ENCODE measurements at places on chromosomes 1 and 21. TPM values are rescaled to one million over a fixed set of nuclear protein-coding genes. Genes with fewer than 3 reads are reported as not detected.

Gene ZSWIM5
- total RNA-seq: 1.4 TPM

- H3K4me1 ChIP-seq: no peaks in the 10 kb centered on the region
- no peak overlapping the region for H3K27ac ChIP-seq
- peaks cover 10% of the 10 kb centered on the region for H3K27me3 ChIP-seq
- H3K36me3 ChIP-seq: no peaks in the 10 kb centered on the region
These were observed 282.2 kb downstream of the ZNF648 start for GRCh38 chr1:181779343-181779742.

- peaks cover 28% of the 10 kb centered on the region for H3K27me3 ChIP-seq
- DNase-seq: no peak
- no peaks in the 10 kb centered on the region for H3K36me3 ChIP-seq
- no peak overlapping the region for H3K27ac ChIP-seq
- H3K4me3 ChIP-seq: no peak overlapping the region
- H3K4me1 ChIP-seq: no peaks in the 10 kb centered on the region
These were observed 88.3 kb upstream of the NGF start for GRCh38 chr1:115426231-115426771.

DNA sequence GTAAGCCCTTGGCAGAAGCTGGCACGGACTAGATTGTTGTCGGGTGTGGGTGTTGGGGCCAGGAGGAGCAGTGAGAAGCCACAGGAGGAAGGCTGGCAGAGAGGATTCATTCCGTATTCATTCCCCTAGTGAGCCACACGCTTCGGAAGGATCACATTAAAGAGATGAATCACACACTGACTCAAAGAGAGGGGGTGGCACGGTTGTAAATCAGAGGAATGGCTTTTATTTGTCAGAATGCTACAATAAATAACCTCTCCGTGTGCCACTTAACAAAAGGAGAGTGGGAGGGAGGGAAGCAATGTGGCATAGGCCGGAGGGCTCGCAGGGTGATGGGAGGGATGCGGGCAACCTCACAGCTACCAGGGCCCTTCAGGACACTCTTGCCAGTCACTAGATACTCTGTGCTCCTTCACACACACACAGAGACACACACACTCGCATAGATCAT lies 135.5 kb downstream of the HIVEP3 start:
- no peak overlapping the region for H3K27ac ChIP-seq
- peaks cover 12% of the 10 kb centered on the region for H3K4me1 ChIP-seq
- no peak overlapping the region for H3K4me3 ChIP-seq
- no peak for DNase-seq

Gene AKT3
- 41.8 TPM for total RNA-seq

Gene RAVER2
- total RNA-seq: 0.81 TPM

Gene TCP10L
- 1.1 TPM for total RNA-seq

Gene CFHR2
- total RNA-seq: not detected

DNA sequence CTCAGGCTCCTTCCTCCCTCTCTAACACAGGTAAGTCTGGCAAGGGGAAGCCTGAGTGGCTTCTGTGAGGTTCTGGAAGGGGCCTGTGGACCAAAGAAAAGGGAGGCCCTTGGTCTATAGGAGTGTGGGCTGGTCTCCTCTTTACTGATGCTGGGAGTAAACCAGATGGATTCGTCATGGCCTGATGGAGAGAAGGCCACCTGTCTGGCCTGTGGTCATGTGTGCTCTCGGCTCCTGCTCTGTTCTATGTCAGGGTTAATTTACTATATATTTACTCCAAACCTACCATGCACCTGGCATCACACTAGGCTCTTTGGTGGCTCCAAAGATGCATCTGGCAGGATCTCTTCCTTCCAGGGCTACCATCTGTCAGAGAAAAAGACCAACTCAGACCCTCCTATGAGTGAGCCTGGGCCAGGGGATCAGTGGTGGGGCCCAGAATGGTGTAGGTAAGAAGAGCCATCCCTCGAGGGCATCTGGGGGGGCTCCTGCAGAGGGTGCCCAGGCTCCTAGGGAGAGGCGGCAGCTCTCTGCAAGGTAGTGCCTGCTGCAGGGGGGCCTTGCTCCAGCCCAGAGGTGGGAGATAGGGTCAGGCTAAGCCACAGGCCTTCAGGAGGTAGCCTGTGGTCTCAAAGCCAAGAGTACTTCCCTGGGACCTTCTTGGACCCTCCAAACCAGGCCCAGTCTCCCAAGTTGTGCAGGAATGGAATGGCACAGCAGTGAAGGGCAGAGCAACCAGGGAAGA lies 68.2 kb upstream of the SELENON start:
- no peak overlapping the region for H3K4me3 ChIP-seq
- peaks cover 58% of the 10 kb centered on the region for H3K27me3 ChIP-seq
- peak overlapping the region; percentile 55 for H3K27ac ChIP-seq
- peaks cover 12% of the 10 kb centered on the region for H3K4me1 ChIP-seq
- no peaks in the 10 kb centered on the region for H3K36me3 ChIP-seq

GRCh38 chr1:93629101-93630059 lies 52.3 kb downstream of the BCAR3 start:
- peak overlapping the region; percentile 43 for H3K27ac ChIP-seq
- H3K4me3 ChIP-seq: no peak overlapping the region
- H3K27me3 ChIP-seq: no peaks in the 10 kb centered on the region
- H3K36me3 ChIP-seq: no peaks in the 10 kb centered on the region

- no peak for DNase-seq
- peak overlapping the region; percentile 69 for H3K27ac ChIP-seq
- H3K27me3 ChIP-seq: no peaks in the 10 kb centered on the region
- peaks cover 6% of the 10 kb centered on the region for H3K4me1 ChIP-seq
- H3K36me3 ChIP-seq: peaks cover 18% of the 10 kb centered on the region
These were observed 126.9 kb downstream of the CLIC6 start for GRCh38 chr21:34795548-34796180.

GRCh38 chr1:9842073-9842711 lies 18.4 kb upstream of the CLSTN1 start:
- no peaks in the 10 kb centered on the region for H3K27me3 ChIP-seq
- H3K4me3 ChIP-seq: no peak overlapping the region
- H3K27ac ChIP-seq: no peak overlapping the region
- H3K4me1 ChIP-seq: peaks cover 3% of the 10 kb centered on the region
- DNase-seq: no peak

Gene CHIA
- not detected for total RNA-seq

GRCh38 chr1:176854758-176855745 lies 309.5 kb downstream of the ASTN1 start:
- no peak overlapping the region for H3K27ac ChIP-seq
- H3K36me3 ChIP-seq: no peaks in the 10 kb centered on the region

DNA sequence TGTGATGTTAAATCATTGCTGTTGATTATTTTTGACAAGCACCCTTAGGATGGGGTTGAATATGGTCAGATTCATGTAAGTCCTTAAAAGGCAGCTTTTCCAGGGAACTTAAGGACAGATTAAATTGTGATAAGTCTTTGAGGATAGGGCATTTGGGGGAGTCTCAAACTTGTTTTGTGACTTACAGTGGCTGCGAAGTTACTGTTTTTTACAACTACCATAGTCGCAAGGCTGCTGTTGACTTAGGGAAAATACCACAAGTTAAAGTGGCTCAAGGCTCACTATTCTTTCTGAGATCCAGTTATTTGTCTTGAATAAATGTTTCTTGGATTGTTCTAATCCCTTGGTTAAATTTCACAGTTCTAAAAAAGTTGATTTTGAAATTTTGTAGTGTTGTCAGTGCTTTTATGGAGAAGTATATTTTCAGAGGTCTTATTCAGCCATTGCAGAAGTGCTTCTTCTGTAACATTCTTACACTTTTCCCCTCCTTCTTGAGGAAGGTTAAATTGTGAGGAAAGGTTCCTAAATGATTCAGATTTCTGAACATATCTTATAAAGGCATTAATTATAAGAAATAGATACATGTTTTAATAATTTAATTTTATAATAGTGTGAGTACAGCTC lies 47.0 kb upstream of the MPC2 start:
- no peak overlapping the region for H3K27ac ChIP-seq
- no peaks in the 10 kb centered on the region for H3K27me3 ChIP-seq
- DNase-seq: no peak
- no peaks in the 10 kb centered on the region for H3K36me3 ChIP-seq
- peaks cover 17% of the 10 kb centered on the region for H3K4me1 ChIP-seq
- H3K4me3 ChIP-seq: no peak overlapping the region

GRCh38 chr1:66505671-66506392 lies 28.1 kb upstream of the SGIP1 start:
- H3K4me1 ChIP-seq: no peaks in the 10 kb centered on the region
- DNase-seq: no peak

DNA sequence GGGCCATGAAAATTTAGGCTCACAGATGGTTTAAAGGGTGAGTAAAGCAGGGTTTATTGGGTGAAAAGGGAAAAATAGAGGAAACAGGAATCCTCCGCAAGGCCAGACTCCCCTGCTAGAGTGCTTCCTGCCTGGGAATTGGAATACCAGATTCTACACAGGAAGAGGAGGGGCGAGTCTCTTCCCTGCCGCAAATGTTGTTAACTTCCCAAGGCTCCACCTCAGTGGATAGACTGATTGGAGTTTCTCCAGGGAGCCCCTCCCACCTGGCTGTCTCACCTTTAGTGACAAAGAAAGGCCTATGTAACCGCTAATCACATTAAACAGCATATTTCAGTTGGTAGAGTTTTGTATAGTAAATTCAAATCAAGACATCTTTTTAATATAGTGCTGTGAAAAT lies 1450.1 kb downstream of the KCNT2 start:
- H3K36me3 ChIP-seq: no peaks in the 10 kb centered on the region
- no peak overlapping the region for H3K27ac ChIP-seq
- no peaks in the 10 kb centered on the region for H3K4me1 ChIP-seq
- H3K27me3 ChIP-seq: no peaks in the 10 kb centered on the region
- no peak overlapping the region for H3K4me3 ChIP-seq

Gene EFNA3
- not detected for total RNA-seq

DNA sequence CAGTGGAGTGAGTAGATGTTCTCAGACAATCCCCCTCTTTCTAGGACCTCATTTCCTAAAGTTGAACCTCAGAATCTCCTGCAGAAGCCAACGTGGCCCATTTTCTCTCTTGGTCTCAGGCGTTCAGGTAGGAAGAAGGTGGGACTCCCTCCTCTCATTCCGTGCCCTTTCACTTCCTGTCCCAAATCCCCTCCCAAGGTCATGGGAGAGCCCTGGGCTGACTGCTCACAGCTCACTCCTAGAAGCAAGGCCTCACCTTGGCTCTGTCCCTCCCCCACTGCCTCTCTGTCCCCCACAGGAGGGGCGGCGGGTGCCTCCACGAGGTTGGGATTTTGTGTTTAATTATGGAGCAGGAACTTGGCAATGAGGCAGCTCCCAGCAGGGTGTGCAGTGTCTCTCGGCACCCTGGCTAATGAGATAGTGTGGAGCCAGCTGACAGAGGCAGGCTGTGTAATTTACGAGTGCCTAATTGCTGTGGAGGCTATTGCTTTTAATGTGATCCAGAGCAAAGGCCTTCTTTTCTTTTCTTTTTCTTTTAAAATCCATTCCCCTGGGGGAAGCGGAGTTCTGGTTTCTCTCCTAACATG lies 9.1 kb upstream of the CDK18 start:
- H3K27ac ChIP-seq: no peak overlapping the region
- no peak overlapping the region for H3K4me3 ChIP-seq
- no peak for DNase-seq
- H3K4me1 ChIP-seq: no peaks in the 10 kb centered on the region
- no peaks in the 10 kb centered on the region for H3K27me3 ChIP-seq

Gene CFHR5
- total RNA-seq: not detected

GRCh38 chr1:237478842-237479241 lies 411.9 kb downstream of the ZP4 start:
- no peak overlapping the region for H3K4me3 ChIP-seq
- DNase-seq: no peak
- no peak overlapping the region for H3K27ac ChIP-seq
- H3K36me3 ChIP-seq: no peaks in the 10 kb centered on the region

GRCh38 chr1:59397139-59397858 lies 100.4 kb downstream of the FGGY start:
- no peaks in the 10 kb centered on the region for H3K4me1 ChIP-seq
- no peaks in the 10 kb centered on the region for H3K27me3 ChIP-seq
- no peak overlapping the region for H3K27ac ChIP-seq
- DNase-seq: no peak
- no peaks in the 10 kb centered on the region for H3K36me3 ChIP-seq

- H3K4me1 ChIP-seq: peaks cover 4% of the 10 kb centered on the region
- no peak overlapping the region for H3K27ac ChIP-seq
- peaks cover 19% of the 10 kb centered on the region for H3K27me3 ChIP-seq
These were observed 339.3 kb upstream of the NR5A2 start for GRCh38 chr1:199688133-199688676.

DNA sequence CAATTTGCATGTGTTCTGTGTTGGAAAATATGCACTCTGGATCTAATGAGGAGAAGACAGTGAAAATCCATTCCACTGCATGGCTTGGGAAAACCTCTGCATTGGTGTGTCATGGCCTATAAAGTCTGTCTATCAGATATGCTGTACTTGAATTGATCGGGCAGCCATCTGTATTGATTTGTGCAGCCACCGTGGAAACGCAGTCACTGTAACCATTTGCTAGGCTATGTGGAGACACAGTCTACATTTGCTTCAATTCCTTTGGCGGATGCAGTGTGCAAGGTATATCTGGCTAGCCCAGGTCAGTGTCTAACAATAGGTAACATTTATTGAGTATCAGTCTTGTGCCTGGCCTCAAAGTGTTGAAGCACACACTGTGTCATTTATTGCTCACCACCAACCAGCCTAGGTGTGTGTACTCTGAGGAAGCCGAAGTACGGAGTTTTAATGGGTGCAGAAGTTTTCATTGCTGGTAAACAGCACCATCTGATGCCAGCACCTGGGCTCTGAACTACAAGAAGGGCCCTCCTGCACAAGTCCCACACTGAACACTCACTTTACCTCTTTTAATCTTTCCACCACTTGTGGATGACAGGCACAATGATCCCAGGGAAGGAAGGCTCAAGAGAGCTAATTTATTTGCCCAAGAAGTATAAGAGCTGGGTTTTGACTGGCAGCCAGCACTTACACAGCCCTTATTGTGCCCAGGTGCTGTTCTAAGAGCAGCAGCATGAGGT lies 83.4 kb downstream of the DAB1 start:
- DNase-seq: no peak
- H3K36me3 ChIP-seq: no peaks in the 10 kb centered on the region
- H3K27ac ChIP-seq: no peak overlapping the region

DNA sequence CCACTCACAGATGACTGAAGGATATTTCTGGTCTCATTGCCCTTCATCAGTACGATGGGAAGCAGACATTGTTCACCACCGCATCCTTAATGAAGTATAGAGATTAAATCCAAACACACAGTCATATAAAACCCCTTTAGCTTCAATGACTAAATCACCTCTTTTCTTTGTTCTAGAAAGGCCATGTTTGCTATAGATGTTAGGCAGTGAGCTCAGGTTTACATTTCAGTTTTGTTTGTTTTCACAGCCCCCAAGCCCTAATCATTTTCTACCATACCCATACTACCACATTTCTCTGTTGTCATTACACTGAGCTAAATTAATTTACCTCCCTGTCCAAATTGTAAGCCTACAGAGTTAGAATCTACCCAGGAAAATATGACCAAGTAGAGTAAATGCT lies 385.1 kb downstream of the NTNG1 start:
- no peak for DNase-seq
- peaks cover 7% of the 10 kb centered on the region for H3K4me1 ChIP-seq
- H3K4me3 ChIP-seq: no peak overlapping the region
- H3K36me3 ChIP-seq: no peaks in the 10 kb centered on the region
- peaks cover 25% of the 10 kb centered on the region for H3K27me3 ChIP-seq

Measured in natural killer cell treated with Interleukin-12 subunit alpha and Interleukin-12 subunit beta and Interleukin-15 and Interleukin-18, amount 100 ng/mL, for 72 hours (primary cell).